T-cell (primary cell): ENCODE measurements at places on chromosomes 1 and 21.
A peak's percentile ranks its signal among the peaks of the same experiment; 100 is the strongest.

- DNase-seq = no peak
Observed at GRCh38 chr1:177088966-177089365, 75.5 kb downstream of the ASTN1 start.

- no peak for DNase-seq
Observed at GRCh38 chr1:190022709-190023108, 455.0 kb downstream of the BRINP3 start.

GRCh38 chr1:63199706-63200335 is 122.5 kb upstream of the FOXD3 start:
- no peak for DNase-seq

DNA sequence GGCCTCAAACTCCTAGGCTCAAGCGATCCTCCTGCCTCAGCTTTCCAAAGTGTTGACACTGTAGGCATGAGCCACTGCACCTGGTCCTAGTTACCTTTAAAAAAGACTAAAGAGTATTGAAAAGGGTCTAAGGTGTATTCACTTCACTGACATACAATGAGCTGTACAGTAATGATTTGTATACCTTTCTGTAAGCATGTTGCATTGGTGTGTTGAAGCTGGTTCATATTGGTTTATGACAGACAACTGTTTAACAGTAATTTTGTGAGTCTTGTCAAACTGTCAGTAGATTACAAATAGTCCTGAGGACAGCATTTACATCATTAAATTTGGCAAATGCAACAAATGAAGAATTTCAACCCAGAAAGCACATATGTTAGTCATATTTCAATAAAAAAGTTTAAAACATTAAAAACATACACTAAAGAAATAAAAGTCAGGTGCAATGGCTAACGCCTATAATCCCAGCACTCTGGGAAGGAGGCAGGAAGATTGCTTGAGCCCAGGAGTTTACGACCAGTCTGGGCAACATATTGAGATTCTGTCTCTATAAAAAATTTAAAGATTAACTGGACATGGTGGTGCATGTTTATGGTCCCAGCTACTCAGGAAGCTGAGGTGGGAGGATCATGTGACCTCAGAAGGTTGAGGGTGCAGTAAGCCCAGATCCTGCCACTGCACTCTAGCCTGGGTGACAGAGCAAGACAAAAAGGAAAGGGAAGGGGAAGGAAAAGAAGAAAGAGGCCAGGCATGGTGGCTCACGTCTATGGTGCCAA is 88.3 kb upstream of the HP1BP3 start:
- no peak for DNase-seq

- no peak for DNase-seq
Observed at GRCh38 chr1:81702903-81703302, 97.8 kb upstream of the ADGRL2 start.

DNA sequence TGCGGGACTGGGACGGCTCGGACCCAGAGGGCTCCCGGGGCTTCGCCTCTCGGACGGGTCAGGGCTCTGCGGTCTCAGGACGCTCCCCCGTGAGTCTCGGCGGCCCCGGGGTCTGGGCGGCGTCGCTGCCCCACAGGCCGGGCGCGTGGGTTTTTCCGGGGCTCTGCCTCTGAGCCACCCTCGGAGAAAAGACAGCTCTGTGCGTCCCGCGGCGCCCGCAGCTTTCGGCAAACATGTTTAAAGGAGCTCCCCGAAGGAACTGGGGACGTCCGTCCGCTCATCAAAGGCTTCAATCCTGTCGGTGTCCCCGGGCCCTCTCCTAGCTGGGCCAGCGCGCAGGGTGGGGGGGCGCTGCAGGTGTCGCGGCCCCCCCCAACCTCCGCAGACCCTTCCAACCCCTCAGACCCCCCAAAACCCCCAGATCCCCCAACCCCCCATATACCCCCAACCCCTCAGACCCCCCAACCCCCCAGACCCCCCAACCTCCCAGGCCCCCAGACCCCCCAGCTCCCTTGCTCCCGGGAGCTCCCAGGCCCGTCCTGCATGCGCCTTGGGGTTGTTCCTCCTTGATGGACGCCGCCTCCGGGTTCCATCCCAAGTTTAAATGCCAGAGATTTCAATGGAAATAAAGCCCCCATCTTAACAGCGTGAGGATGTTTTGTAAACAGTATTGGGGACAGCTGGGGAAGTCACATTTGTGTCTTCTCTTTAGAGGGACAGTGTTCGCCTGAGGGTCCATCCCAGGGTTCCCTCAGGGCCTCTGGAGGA is 996 bp upstream of the C1orf159 start:
- peak; percentile 28 for DNase-seq

DNA sequence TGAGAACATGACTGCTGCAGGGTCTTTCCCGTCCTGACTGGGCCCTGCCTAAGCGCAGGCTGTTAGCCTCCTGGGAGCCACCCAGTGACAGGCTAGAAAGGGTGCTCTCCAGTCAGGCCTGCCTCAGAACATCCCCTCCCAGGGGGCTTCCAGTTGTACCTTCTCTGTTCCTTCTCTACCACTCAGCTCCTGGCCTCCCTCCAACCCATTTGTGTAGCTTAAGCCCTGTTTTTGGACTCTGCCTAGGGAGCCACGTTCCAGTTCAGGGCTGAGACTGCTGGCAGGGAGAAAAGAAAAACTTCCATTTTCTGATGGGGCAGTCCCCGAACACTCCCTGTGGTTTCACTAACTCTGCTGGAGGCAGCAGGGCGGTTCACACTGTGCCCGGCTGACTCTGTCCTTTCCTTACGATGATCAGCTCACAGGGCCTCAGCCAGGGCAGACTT is 15.3 kb upstream of the POU3F1 start:
- DNase-seq = no peak

GRCh38 chr1:31723828-31724359 is 20.1 kb upstream of the COL16A1 start:
- DNase-seq = peak; percentile 42

GRCh38 chr1:223755992-223756775 is 43.8 kb downstream of the CAPN2 start:
- no peak for DNase-seq

DNA sequence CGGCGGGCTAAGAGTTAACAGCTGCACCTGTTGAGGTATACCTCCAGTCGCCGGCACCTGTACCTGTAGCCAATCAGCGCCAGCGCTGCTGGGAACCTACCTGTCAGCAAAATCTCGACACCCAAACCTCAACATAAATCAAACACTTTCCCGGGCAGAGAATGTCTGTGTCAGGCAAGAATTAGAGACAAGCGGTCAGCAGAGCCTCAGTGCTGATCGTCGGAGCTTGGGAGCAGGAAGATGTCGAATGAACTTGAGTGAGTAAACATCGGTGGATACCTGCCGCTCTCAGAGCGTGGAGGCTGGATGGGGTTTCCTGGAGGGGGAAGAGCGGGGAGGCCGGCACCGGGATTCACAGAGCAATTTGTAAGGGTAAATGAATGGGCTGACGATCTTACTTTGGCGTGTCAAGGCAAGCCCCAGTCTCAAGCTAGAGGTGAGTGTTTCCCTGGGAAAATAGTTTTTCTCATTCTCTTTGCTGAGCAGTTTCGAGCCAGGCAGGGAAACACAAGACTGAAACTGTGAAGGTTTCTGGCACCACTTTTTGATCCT is at the start of gene GRHL3:
GRHL3 (plus strand) TSS at position 46 of the 552 bp plus-strand sequence; CDS start at position 241, 195 bp downstream.
- DNase-seq = peak; percentile 12

DNA sequence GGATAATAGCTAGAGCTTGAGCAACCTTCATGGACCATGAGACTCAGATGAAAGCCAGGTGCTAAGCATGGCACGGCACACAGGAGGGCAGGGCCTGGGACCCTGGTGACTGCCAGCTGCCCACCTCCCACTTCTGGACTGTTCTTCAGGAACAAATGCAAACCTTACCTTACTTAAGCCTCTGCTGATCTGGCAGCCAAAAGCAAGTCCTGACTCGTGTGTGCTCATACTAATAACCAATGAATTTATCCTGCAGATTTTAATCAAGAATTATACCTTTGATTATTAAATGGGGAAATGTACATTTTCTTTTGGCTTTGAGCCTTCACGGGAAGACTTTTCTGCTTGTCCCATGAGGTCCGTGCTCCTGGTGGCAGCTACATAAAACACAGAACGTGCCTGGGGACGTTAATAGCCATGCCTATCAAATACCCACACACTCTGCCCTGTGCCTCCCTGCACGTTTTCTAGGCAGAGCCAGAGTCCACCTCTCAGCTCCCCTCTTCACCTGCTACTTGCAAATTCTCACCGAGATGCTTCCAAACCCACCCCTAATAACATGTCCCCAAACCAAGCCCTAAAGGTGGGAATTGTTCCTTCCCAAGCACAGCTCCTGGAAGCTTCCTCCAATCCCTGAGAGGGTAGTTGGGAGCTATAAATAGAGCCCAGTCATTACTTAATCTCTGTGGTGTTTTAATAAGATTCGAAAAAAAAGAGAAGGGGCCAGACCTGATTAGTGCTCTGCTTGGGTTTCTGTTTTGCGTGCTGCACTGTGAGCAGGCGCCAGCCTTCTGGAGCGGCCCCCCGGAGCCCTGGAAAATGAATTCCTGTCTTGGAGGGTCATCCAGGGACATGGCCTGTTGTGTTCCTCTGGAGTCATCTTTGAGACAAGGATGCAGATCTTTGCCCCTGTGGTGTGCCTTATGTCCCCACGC is 33.5 kb downstream of the SLC1A7 start:
- DNase-seq = no peak

GRCh38 chr21:41953831-41954653 is at the start of gene C2CD2:
C2CD2 (minus strand) TSS chr21:41954018; CDS start chr21:41953648, 370 bp downstream.
- no peak for DNase-seq

DNA sequence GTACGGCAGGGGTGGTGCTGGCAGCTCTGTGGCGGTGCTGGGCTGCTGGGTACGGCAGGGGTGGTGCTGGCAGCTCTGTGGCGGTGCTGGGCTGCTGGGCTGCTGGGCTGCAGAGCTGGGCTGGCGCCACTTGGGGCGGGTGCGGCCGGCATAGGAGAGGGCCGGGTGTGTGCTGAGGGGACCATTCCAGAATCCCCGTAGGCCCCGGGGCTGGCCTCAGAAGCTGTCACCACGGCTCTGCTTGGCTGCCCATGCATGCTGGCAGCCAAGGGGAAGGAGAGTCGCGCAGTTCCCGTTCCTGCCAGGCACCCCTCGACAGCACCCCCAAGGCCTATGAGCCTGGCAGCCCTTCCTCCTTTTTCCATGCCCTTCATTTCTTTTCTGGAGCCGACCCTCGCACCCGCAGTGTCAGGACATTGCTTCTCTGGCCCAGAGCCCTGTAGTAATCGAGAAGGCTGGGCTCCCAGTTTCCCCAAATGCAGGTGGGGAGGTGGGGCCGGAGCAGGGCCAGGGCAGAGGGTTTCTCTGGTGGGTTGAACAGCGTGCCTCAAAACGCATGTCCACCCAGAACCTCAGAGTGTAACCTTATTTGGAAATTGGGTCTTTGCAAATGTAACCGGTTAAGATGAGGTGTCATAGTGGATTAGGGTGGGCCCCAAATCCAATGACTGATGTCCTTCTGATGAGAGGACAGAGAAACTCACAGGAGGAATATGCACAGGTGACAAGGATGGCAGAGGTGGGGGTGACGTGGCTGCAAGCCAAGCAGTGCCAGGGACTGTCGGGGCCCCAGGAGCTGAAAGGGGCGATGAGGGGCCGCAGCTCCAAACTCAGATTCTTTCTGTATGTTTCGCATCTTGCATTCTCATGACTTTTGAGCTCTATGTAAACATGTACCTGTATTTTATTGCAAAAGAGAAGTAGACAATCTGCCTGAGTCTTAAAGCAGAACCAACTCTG is 71.0 kb upstream of the ACTRT2 start:
- no peak for DNase-seq

GRCh38 chr1:111474106-111474505 is 322 bp downstream of the C1orf162 start:
- no peak for DNase-seq

GRCh38 chr1:86522240-86522639 is 24.6 kb upstream of the CLCA4 start:
- no peak for DNase-seq

- DNase-seq = no peak
Observed at GRCh38 chr1:111937147-111937725, 52.2 kb downstream of the KCND3 start.

GRCh38 chr21:41953249-41953830 is 478 bp downstream of the C2CD2 start:
- DNase-seq = no peak

DNA sequence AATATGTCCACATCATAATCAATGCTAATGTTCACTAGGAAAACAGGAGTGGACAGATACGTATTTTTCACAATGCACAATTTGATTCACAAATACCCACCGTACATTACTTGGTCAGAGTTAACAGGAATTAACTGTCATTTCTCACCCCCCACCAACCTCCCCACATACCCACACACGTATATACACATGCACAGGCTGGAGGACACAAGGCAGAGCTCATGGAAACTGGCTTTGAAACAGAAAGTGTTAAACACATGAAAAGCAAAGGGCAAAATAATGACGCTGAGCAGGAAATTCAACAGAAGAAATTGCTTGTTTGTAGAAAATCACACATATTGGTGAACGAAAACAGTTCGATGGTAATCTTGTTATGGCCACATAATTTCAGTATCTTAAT is 188.4 kb upstream of the DMRTA2 start:
- no peak for DNase-seq

DNA sequence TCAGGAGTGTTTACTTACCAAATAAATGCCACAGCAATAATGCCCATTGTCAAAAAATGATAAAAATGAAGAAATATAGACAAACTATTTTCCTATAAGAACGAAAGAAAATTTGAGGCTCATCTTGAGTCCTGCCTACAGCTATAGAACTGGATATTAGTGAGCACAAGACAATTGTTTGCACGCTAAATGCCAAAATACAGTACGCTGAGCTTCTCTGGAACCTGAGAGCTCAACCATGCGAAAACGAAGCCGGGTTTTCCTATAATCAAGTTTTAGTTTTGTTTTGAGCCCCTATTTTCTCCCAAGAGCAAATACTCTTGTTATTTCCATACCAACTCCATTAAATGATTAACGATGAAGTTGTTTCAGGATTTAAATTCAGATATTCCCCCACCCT is 42.0 kb upstream of the CCSAP start:
- no peak for DNase-seq

GRCh38 chr21:32427958-32428623 is 15.6 kb downstream of the EVA1C start:
- DNase-seq = no peak

GRCh38 chr1:192609110-192610079 is 26.6 kb upstream of the RGS13 start:
- DNase-seq = peak; percentile 61

DNA sequence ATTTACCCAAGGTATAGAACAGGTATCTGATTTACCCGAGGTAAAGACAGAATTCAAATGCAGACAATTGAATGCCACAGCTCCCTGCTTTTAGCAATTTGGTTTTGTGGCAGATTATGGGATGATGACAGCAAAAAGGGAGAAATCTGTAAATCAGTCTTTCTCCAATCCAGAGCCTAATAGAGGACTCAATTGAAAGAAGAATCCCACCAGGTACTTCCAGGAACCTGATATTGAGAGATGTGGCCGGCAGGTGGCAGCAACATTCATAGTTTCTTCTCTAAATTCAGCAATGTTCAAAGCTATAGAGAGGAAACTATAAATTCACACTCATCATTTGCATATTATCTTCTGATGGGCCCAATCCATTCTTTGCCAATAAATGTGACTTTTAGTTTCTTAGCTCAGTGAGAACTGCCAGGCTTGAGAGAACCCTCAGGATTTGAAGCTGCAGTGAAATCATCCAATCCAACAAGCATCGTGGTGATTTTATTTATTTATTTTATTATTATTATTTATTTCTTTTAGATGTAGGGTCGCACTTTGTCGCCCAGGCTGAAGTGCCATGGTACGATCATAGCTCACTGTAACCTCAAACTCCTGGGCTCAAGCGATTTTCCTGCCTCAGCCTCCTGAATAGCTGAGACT is 9.8 kb upstream of the PHACTR4 start:
- DNase-seq = peak; percentile 73
